NCI-H2081 treated with DMSO at 0.1 percent for 48 hours (cell line): ENCODE measurements at places on chromosomes 16 and 17.

- no peak for DNase-seq
Measured at GRCh38 chr16:57167538-57167937, 18.3 kb downstream of the PSME3IP1 start.

- no peak for DNase-seq
Measured at GRCh38 chr17:82355770-82356427, 3.1 kb upstream of the TEX19 start.

DNA sequence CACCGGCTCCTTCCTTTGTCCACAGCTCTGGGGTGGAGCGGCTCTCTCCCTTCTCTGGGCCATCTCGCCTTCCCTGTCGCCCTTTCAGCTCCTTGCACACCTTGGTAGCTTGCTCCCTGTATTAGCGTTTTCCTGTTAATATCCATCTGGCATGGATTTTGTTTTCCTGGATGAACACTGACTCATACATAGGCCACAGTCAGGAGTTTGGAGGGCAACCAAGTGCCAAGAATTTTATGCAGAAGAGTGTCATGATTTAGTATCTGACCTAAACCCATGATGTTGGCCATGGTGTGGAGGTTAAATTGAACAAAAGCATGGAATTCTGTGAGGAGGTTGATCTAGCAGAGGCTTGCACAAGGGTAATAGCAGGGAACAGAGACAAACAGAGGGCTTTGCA lies 180.9 kb downstream of the AIPL1 start:
- DNase-seq = no peak

- DNase-seq = no peak
Measured at GRCh38 chr17:80424261-80424660, 9.3 kb downstream of the ENDOV start.

- DNase-seq = no peak
Measured at GRCh38 chr17:48814504-48814903, 2.5 kb downstream of the TTLL6 start.

GRCh38 chr16:59296888-59297287 lies 562.8 kb upstream of the GOT2 start:
- no peak for DNase-seq

DNA sequence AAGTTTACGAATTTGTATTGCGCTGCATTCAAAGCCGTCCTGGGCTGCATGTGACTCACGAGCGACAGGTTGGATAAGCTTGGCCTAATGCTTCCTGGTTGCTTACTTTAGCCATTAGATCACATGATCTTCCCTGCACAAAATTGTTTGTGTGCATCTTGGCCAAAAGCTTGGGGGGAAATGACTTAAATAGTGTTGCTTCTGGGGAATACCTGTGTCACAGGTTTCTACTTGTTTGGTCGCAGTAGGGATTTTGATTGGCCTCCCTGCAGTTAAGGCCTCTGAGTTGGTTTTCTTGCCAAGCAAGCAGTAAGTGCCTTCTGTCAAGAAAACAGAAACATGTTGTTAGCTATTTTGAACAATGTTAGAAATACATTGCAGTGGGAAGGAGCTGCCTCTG lies 39.6 kb upstream of the DUSP14 start:
- no peak for DNase-seq

GRCh38 chr16:58859958-58860669 lies 126.0 kb upstream of the GOT2 start:
- no peak for DNase-seq

GRCh38 chr17:45086865-45087503 lies 25.9 kb downstream of the NMT1 start:
- no peak for DNase-seq

- no peak for DNase-seq
Measured at GRCh38 chr16:54748611-54749190, 182.0 kb upstream of the IRX5 start.

DNA sequence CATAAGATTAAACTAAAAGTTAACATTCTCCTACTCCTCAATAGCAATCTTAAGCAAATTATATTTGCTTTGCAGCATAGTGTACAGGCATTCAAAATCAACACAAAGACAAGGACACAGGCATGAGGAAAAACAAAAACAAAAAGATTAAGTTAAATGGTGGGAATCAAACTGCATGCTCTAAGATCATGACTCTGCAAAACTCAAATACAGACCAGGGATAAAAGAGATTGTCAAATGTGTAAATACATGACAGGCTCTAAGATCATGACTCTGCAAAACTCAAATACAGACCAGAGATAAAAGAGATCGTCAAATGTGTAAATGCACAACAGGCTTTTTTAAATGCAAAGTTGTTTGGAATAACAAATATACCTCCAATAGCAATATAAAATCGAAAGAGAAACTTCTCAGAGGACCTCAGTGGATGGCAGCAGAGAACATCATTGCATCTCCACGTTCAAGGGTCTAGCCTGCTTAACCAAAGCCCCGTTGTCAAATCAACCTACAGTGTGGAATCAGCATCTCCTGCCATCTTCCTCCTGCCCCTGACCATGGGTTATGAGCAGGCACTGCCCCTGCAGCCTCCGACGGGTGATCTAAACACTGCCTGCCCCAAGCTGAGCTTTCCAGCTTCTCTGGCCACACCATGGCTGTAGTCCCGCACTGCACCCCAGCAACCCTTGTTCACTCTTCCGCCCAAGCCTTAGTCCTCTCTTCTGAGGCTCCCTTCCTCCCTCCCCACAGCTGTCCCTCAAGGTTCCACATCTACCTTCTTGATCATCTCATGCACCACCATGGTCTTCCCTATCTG lies 446.1 kb downstream of the SOX9 start:
- no peak for DNase-seq

- DNase-seq = no peak
Measured at GRCh38 chr16:75288596-75289120, 37.2 kb upstream of the BCAR1 start.

DNA sequence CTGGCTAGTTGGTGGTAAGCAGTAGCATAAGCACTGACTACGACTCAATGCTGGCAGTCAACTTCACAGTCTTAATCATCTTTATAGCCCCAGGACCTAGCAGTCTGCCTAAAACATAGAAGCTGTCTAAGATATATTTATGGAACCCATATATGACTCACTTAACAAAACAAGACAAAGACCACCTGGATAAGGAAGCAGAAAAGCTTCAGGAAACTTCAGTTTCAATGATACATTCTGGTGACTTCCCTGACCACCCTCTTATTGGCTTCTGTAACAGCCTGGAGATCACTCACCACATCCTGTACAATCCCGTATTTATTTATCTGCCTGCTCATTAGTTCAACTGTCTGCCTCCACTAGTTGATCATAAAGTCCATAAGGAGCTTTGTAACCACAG lies 95.5 kb downstream of the PMP22 start:
- DNase-seq = no peak

DNA sequence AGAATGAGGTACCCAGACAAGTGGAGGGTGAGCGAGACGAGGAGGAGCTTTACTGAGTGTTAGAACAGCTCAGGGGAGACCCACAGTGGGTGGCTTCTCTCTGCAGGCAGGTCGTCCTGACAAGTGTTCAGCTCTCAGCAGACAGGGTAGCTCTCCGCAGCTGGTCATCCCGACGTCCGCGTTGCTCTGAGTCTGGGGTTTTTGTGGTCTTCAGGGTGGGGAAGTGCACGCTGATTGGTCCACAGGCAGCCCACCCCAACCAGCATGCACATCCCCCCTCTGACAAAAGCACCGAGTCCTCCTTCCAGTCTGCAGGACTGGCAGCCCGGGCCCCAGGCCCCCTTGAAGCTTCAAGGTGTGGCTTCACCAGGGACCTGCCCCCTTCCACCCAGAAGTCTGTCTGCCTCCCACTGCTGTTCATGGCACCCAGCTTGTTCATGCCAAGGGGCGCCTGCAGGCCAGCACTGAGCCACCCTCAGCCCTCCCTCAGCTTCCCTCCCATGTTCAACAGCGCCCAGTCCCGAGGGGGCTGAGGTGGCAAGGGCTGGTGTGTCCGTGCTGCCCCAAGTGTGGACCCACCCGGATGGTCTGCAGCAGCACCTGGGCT lies 19.9 kb upstream of the WDR45B start:
- DNase-seq = no peak

- no peak for DNase-seq
Measured at GRCh38 chr16:67833030-67833414, 9.1 kb upstream of the THAP11 start.

DNA sequence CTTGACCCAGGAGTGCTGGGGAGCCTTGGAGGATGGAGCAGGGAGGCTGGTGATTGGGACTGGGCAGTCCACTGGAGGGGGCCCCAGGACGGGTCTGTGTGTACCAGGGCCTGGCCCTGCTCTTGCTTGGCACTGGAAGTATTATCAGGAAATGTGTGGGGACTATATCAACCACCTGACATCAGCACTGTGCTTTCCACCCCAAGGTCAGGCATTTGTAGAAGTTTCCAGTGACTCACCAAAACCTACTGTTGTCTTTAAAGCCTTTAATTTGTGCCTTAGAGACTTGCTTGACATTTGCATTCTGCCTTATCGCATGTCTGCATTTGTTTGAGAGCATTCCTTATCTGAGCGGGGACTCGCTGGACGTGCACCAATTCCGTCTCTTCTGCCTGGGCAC lies 323.1 kb downstream of the FOXL1 start:
- DNase-seq = no peak

DNA sequence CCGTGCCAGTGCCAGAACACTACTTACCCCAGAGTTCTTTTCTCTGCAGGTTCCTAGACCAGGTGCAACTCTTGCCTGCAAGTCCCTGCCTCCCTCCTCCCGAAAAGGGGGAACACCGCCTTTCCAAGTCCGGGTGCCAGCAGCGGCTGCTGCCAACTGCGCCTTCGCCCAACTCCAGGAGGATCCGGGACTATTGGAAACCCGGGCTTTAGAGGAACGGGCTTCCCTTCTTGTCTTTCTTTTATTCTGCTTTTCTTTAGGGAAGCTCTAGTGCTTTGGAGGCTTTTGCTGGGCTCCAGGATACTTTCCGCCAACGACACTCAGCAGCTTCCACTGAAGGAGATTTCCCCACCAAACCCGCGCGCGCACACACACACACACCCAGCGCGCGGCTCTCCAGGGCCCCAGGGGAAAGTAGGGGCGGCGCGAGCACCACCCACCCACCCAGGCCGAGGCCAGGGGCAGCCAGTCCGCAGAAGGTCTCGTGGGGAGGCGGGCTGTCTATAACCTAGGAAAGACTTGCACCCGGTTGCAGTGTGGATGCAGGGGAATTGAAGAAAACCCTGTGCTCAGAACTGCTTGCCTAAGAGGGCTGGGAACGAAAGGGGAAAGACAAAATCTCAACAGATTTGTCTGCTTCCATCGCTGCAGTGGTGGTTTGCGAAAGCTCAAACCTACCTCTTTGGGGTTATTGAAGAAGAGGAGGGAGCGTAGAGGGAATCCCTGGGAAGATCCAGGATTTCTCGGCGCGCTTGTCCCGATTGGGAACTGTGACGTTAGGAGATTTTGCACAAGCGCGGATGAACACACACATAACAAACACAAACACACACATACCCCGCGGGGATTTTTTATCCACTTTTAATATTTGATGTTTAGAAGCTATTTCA lies 977 bp upstream of the CA10 start:
- no peak for DNase-seq

- no peak for DNase-seq
Measured at GRCh38 chr16:19135201-19135842, 21.6 kb downstream of the ITPRIPL2 start.

DNA sequence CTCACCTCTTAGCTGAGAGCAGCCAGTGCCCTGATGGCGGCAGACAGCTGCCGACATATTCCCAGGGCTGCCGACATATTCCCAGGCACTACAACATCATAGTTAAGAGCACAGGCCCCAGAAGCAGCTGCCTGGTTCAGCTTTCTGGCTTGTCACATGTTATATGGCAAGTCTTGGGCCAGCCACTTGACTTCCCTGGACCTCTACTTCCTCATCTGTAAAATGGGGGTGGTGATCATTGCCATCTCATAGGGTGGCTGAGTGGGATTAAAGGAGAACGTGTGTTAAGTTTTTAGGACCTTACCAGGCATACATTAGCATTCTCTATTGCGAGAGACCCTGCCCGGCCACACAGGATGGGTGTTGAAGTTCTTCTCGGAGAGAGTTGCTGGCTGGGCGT lies 19.1 kb downstream of the CDIPT start:
- no peak for DNase-seq

GRCh38 chr17:82383411-82383810 lies 11.8 kb downstream of the UTS2R start:
- no peak for DNase-seq

GRCh38 chr16:48082516-48082915 lies 73.3 kb downstream of the ABCC12 start:
- DNase-seq = no peak

- DNase-seq = no peak
Measured at GRCh38 chr16:12543700-12544476, 259.8 kb downstream of the CPPED1 start.
